ENCODE measurements at places on chromosomes 1 and 21. TPM values are rescaled to one million over a fixed set of nuclear protein-coding genes. Genes with fewer than 3 reads are reported as not detected.

- no peak for DNase-seq
Measured at GRCh38 chr1:38015978-38016725, 3.6 kb downstream of the UTP11 start.

- no peak for DNase-seq
Measured at GRCh38 chr1:238099871-238100270, 209.1 kb upstream of the ZP4 start.

- DNase-seq: no peak
Measured at GRCh38 chr1:43044572-43045361, 86.1 kb upstream of the SLC2A1 start.

DNA sequence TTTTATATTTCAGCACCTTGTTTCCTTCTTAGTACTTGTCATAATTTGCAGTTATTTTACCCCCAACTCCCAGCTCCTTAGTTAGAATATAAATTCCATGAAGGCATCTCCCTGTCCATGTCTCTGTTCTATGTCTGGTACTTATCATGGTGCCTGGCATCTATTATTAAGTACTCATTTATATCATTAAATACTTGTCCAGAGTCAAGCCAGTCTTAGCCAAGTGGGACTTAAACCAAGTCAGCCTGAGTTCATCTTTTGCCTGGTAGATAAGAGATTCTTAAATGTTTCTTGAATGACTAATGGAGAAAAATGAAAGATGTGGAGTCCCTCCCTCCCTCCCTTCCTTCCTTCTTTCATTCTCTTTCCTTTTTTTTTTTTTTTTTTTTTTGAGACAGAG is 9.4 kb downstream of the SLC25A44 start:
- DNase-seq: no peak

- no peak for DNase-seq
Measured at GRCh38 chr1:206580438-206581113, 31.7 kb downstream of the EIF2D start.

DNA sequence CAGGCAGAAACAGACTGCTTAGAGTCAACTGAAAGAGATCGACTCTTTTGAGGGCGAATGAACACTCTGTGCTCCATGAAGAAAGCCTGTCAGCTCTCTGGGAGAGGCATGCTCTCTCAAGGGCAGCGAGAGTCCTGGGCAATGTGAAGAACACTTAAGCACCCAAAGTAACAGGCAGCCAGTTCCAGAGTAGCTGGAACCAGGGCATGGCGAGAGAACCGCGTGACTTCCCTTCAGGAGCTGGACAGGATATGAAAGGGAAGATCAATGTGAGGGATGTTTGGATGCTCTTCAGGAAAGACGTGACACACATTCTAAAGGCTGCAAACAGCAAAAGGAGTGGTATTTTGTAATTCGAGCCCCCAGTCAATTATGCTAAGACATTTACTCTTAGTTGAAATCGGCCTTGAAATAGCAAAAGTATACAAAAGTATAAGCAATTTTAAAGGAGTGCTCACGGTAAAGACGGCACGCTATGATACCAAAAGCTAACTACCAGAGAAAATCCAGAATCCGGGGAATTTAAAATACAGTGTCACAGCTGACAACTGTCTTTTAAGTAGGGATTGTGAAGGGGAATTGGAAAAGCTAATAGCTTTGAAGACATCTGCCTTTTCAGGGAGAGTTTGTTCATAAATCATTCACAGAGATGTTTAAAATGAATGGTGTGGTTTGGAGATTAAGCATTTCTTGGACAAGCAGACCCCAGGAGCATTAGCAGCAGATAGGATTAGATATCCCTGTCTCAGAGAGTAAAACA is 20.8 kb downstream of the ADAMTS5 start:
- DNase-seq: peak; percentile 41

DNA sequence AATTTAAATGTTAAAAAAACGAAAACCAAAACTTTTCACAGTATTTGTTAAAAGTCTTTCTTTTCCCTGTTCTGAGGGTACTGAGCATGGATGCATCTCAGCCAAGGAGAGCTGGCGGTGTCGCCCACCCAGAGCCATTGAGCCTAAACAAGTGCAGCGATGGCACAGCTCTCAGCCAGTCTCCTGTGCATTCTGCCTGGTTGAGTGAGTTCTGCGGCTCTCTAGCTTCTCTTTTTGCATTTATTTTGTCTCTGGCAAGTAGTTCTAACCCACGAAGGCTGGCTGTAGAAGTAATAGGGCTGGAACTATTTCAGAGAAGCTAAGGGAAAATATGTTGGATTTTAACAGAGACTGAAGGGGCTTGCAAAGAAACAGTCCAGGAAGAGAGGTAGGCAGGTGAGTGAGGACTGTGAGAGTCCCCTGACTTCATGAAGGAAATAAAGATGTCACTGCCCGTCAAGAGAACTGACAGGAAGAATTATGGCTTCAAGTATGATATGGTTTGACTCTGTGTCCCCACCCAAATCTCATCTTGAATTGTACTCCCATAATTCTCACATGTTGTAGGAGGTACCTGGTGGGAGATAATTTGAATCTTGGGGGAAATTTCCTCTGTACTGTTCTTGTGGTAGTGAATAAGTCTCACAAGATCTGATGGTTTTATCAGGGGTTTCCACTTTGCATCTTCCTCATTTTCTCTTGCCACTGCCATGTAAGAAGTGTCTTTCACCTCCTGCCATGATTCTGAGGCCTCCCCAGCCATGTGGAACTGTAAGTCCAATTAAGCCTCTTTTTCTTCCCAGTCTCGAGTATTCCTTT is 35.7 kb upstream of the LIN9 start:
- no peak for DNase-seq

GRCh38 chr1:234505769-234506102 is 26.8 kb upstream of the TARBP1 start:
- DNase-seq: no peak

DNA sequence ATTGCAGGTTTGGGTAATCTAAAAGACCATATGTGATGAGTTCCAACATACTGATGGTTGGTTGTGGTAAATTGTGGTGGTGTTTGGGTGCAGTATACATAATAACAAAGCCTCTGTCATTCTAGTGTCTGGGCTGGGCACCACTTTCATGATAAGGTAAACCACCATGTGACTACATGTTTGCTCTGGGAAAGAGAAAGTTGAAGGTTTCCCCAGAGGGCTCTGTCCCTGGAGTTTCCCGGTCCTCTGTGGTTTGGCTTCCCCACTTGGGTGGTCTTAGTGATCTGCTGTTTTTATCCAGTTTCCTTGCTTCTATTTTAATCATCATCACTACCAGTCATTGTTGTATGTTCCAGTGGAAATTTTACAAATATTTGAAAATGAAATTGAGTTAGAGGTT is 55.9 kb upstream of the TSPAN2 start:
- no peak for DNase-seq

- DNase-seq: no peak
Measured at GRCh38 chr1:240508201-240508600, 103.8 kb downstream of the GREM2 start.

- no peak for DNase-seq
Measured at GRCh38 chr1:201038186-201038876, 14.8 kb upstream of the KIF21B start.

GRCh38 chr1:80827666-80828065 is 973.1 kb upstream of the ADGRL2 start:
- DNase-seq: no peak

- DNase-seq: no peak
Measured at GRCh38 chr1:172394141-172394751, 26.2 kb upstream of the C1orf105 start.

DNA sequence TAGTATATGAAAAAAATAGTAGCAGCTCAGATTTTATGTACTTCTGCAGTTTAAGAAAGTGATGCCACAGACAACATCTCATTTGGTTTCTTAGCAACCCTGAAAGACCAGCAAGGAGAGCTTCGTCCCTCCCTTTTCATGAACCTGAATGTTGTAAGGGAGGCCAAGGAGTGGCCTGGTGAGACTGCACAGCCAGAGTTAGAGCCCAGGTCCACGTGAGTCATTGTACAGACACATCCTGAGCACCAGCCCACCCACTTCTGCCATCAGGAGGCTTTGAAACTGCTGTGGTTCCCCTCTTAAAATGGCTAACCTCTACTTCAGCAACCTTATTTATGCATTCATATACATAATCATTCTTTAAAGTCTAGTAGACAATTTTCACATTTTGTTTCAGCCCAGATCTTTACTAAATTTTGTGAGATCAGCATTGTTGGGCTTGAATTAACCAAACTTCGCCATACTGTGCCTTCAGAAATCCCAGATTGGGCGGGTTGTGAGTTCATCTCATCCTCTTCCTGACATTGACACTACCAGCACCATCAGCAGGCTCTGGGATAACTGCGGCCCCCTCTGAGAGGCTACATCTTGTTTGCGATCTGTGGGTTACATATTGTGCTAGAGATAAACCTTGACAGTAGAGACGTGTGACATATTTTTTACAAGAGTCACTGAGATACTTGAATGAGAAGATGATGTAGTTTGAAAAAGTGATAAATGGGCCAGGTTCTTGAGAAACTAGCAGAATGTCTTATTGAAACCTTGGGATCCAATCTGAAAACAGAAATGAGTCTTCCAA is 106.7 kb downstream of the CAMTA1 start:
- DNase-seq: no peak

DNA sequence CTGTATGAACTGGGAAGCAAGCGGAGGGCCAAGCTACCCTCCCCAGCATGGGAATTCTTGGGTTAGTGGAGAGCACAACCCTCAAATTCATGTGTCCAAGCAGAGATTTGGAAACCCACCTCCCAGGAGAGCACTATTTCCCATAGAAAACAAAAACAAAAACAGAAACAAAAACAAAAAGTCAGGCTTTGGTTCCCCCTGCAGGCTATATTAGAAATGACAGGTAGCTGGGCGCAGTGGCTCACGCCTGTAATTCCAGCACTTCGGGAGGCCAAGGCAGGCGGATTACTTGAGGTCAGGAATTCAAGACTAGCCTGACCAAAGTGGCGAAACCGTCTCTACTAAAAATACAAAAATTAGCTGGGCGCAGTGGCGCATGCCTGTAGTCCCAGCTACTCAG is 10.8 kb downstream of the MINDY1 start:
- DNase-seq: no peak

CLCA2 gene
- not detected for total RNA-seq

RAB7B gene
- total RNA-seq: 3.6 TPM

FOXO6 gene
- 4.0 TPM for total RNA-seq

UTS2 gene
- total RNA-seq: not detected

IL23R gene
- not detected for total RNA-seq

OR2G6 gene
- not detected for total RNA-seq

GRIK3 gene
- 0.32 TPM for total RNA-seq

C1orf115 gene
- 13.2 TPM for total RNA-seq

ADORA3 gene
- total RNA-seq: 3.1 TPM
